Peyer's patch (tissue), 4 donors: ENCODE measurements at places on chromosomes 7 and 10. TPM values are rescaled to one million over a fixed set of nuclear protein-coding genes. Genes with fewer than 3 reads are reported as not detected.

The AKR1E2 gene
- total RNA-seq = 3.1 TPM

The RPP30 gene
- total RNA-seq = 16.9 TPM

The RARRES2 gene
- total RNA-seq = 32.2 TPM

The LRRD1 gene
- total RNA-seq = 0.57 TPM

The PALS2 gene
- 15.3 TPM for total RNA-seq

The TLL2 gene
- not detected for total RNA-seq

The OR2A7 gene
- 10.9 TPM for total RNA-seq

The ARHGEF35 gene
- total RNA-seq = 8.3 TPM

The BMPER gene
- total RNA-seq = 4.0 TPM

The LIPN gene
- total RNA-seq = not detected

DNA sequence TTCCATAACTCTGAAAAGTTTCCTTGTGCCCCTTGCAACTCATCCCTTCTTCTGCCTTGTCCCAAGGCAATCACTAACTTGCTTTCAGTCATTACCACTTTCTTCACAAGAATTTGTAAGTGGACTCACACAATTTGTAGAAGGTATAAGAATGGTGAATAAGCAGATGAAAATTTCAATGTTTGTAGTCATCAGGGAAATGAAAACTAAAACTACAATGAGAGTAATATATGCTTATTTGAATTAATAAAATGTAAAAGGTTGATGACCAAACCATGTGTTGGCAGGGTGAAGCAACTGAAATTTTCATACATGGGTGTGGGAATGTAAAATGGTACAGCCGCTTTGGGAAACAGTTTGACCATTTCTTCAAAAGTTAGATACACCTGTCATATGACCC, 79.7 kb downstream of the GNAT3 start:
- DNase-seq = no peak
- H3K4me1 ChIP-seq = no peaks in the 10 kb centered on the region
- no peaks in the 10 kb centered on the region for H3K27me3 ChIP-seq
- no peak overlapping the region for H3K27ac ChIP-seq
- H3K4me3 ChIP-seq = no peak overlapping the region

GRCh38 chr10:103619424-103620351, 126.2 kb downstream of the NEURL1 start:
- H3K4me1 ChIP-seq = peaks cover 53% of the 10 kb centered on the region
- H3K27me3 ChIP-seq = no peaks in the 10 kb centered on the region
- DNase-seq = no peak

GRCh38 chr7:24831240-24831639, 74.0 kb upstream of the GSDME start:
- no peak for DNase-seq
- no peak overlapping the region for H3K4me3 ChIP-seq
- no peaks in the 10 kb centered on the region for H3K36me3 ChIP-seq
- H3K27me3 ChIP-seq = no peaks in the 10 kb centered on the region
- no peak overlapping the region for H3K27ac ChIP-seq
- H3K4me1 ChIP-seq = peaks cover 12% of the 10 kb centered on the region

- H3K36me3 ChIP-seq = no peaks in the 10 kb centered on the region
- H3K27ac ChIP-seq = peak overlapping the region; percentile 16
- DNase-seq = peak; percentile 79
- no peak overlapping the region for H3K4me3 ChIP-seq
- no peaks in the 10 kb centered on the region for H3K27me3 ChIP-seq
Measured at GRCh38 chr10:45470098-45471012, 96.3 kb downstream of the ALOX5 start.

GRCh38 chr7:24932389-24932788, 47.6 kb downstream of the OSBPL3 start:
- H3K36me3 ChIP-seq = no peaks in the 10 kb centered on the region
- H3K4me1 ChIP-seq = no peaks in the 10 kb centered on the region
- no peak overlapping the region for H3K4me3 ChIP-seq
- no peak overlapping the region for H3K27ac ChIP-seq

GRCh38 chr10:42990016-42990720, 86.7 kb upstream of the RET start:
- H3K27ac ChIP-seq = no peak overlapping the region
- no peak for DNase-seq
- no peaks in the 10 kb centered on the region for H3K4me1 ChIP-seq
- H3K36me3 ChIP-seq = no peaks in the 10 kb centered on the region
- no peak overlapping the region for H3K4me3 ChIP-seq

DNA sequence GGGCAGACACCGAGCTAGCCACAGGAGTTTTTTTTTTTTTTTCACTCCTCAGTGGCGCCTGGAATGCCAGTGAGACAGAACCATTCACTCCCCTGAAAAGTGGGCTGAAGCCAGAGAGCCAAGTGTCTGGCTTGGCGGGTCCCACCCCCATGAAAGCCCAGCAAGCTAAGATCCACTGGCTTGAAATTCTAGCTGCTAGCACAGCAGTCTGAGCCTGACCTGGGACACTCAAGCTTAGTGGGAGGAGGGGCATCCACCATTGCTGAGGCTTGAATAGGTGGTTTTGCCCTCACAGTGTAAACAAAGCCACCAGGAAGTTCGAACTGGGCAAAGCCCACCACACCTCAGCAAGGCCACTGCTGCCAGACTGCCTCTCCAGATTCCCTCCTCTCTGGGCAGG, 144.5 kb downstream of the LRMDA start:
- H3K27me3 ChIP-seq = no peaks in the 10 kb centered on the region
- H3K36me3 ChIP-seq = no peaks in the 10 kb centered on the region
- H3K27ac ChIP-seq = no peak overlapping the region
- H3K4me1 ChIP-seq = no peaks in the 10 kb centered on the region

DNA sequence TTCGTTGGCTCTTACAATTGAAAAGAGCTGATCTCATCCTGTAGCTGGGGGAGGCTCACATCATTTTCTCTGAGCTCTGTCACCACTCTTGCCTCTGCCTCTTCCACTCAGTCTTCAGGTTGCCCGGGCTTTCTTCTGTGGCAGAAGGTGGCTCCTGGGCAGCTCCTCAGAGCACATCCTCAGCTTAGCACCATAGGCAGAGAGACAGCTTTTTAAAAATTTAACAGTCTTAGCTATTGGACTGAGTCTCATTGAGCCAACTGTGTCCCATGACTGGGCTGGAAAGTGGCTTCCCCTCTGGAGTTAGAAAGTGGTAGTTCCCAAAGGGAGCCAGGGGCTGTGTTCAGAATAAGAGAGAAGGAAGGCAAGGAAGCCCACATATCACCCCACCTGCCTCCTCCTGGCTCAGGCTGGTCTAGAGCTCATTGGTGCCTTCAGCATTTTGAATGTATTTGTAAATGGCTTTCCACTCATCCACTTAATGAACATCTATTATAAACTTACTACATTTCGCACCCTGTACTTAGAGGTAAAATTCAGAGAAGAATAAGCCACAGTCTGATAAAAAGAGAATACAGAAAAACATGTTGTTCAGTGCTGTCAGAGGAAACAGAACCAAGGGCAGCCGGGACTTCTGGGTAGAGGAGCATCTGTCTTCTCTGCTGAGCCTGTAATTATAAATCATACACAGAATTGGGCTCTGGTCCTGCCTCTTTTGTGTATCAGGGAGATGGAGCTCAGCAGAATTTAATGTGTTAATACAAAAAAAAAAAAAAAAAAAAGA, 119.3 kb downstream of the WDFY4 start:
- H3K36me3 ChIP-seq = no peaks in the 10 kb centered on the region
- H3K4me3 ChIP-seq = no peak overlapping the region
- H3K27me3 ChIP-seq = no peaks in the 10 kb centered on the region
- DNase-seq = no peak
- no peaks in the 10 kb centered on the region for H3K4me1 ChIP-seq

GRCh38 chr7:23295401-23295697, 3.8 kb upstream of the MALSU1 start:
- H3K36me3 ChIP-seq = no peaks in the 10 kb centered on the region
- H3K27ac ChIP-seq = no peak overlapping the region
- DNase-seq = no peak
- no peak overlapping the region for H3K4me3 ChIP-seq
- H3K4me1 ChIP-seq = no peaks in the 10 kb centered on the region
- no peaks in the 10 kb centered on the region for H3K27me3 ChIP-seq

GRCh38 chr7:43639858-43640491, 57.1 kb downstream of the STK17A start:
- no peaks in the 10 kb centered on the region for H3K27me3 ChIP-seq
- H3K4me1 ChIP-seq = peaks cover 9% of the 10 kb centered on the region
- H3K4me3 ChIP-seq = no peak overlapping the region
- H3K27ac ChIP-seq = peak overlapping the region; percentile 60
- peak; percentile 84 for DNase-seq

DNA sequence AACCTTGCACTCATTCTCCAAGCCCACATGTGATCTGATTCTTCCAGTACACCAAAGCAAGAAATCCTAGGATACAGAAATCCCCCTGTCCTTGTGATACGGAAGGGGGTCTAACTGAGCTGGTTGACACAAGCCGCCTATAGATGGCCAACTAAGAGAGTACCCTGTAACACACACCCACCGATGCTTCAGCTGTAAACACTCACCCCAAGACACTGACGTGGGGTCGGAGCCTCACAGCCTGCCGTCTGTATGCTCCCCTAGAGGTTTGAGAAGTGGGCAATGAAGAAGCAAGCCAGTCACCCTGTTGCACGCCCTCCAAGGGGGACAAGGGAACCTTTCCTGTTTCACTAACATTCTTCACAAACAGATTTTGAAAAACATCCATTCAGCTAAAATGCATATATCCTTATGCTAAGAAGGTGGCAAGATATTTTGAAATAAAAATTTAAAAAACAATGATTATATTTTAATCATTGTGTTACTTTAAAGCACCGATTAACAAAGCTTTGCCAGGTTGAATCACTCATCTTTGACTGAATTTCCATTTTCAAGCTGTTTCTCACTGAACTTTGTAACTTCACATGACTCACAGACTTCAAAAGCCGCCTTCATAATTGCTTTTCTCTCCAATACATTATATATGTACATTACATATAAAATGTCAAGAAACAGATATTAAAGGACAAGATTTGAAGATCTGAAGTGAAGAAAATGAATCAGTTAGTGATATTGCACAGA, 329.3 kb downstream of the ARL4A start:
- no peaks in the 10 kb centered on the region for H3K27me3 ChIP-seq
- H3K36me3 ChIP-seq = no peaks in the 10 kb centered on the region
- H3K27ac ChIP-seq = no peak overlapping the region

GRCh38 chr10:26946102-26946811, 85.5 kb upstream of the ABI1 start:
- no peak overlapping the region for H3K4me3 ChIP-seq
- H3K36me3 ChIP-seq = no peaks in the 10 kb centered on the region
- no peak for DNase-seq

DNA sequence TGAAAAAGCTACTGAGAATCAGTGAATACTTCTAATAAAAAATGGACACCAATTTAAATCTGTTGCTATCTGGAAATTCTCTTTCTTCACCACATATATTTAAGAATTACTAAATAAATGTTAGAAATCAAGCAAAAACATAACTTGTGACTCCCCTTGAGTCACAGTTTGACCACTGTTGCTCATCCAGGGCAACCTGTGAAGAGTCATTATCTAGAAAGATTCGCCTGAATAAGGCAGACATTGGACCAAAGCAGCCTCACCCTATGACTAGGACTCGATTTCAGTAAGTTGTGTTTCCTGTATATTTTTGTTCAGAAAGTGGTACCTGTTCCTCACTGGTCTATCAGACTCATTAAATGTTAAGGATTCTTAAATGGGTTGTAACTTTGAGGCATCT, 572.4 kb downstream of the ATRNL1 start:
- H3K27ac ChIP-seq = no peak overlapping the region
- H3K4me1 ChIP-seq = no peaks in the 10 kb centered on the region
- no peaks in the 10 kb centered on the region for H3K27me3 ChIP-seq
- DNase-seq = no peak
